ENCODE measurements at places on chromosomes 16 and 17. TPM values are rescaled to one million over a fixed set of nuclear protein-coding genes. Genes with fewer than 3 reads are reported as not detected.

Gene COPS3
- 92.4 TPM for total RNA-seq

Gene TMC7
- not detected for total RNA-seq

Gene BRIP1
- 15.5 TPM for total RNA-seq

Gene AGRP
- total RNA-seq: not detected

Gene GAS2L2
- not detected for total RNA-seq

Gene TLCD3B
- total RNA-seq: 1.4 TPM

Measured in T-helper 1 cell treated with Interleukin-12 subunit alpha and Interleukin-12 subunit beta and Interleukin-4 antibody, amounts not matched to agents 30 ng/mL and 1 ng/mL, for 36 hours (primary cell).